HFFc6 (cell line): ENCODE measurements at places on chromosomes 3 and 15.
A peak's percentile ranks its signal among the peaks of the same experiment; 100 is the strongest.

DNA sequence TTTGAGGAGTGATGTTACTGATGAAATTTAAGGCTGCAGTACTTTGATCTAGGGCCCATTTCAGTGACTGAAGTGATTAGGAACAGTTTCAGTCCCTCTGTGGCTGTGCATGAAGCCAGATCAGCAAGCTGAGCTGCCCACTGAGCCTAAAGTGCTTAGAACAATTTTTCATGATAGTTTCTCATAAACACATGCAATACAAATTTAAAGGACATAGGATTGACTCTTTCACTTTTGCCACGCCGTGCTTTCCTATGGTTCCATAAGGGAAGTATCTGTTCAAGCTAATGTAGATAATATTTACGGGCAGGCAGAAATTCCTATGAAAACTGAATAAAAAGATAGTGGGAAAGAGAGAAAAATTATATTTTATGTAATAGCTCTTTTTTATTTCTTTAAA lies 10.6 kb downstream of the ANKUB1 start:
- no peak overlapping the region for H3K4me3 ChIP-seq
- H3K4me1 ChIP-seq: peaks cover 36% of the 10 kb centered on the region
- no peaks in the 10 kb centered on the region for H3K27me3 ChIP-seq
- DNase-seq: no peak
- no peak overlapping the region for H3K27ac ChIP-seq
- no peaks in the 10 kb centered on the region; the same call in 1 of the 2 replicates for H3K36me3 ChIP-seq

DNA sequence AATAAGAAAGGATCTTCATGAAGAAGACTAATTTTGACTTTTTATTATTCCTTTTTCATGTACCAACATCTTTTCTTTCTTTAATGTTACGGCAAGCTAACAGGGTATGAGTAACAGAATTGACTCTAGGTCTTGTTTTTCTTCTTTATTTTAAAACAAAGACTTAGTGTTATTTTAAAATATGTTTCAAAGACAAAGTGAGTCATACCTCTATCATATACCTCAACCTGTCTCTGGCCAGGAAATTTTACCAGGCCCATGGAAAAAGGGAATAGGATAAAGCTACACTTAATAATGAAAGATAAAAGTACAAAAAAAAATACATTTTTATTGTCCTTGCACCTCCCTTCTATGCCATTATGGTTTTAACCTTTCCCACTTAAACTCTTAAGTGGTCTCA lies 57.4 kb downstream of the ZNF148 start:
- no peak overlapping the region for H3K4me3 ChIP-seq
- peaks cover 38% of the 10 kb centered on the region for H3K4me1 ChIP-seq
- H3K27me3 ChIP-seq: no peaks in the 10 kb centered on the region; the same call in none of the 2 replicates
- no peak for DNase-seq

DNA sequence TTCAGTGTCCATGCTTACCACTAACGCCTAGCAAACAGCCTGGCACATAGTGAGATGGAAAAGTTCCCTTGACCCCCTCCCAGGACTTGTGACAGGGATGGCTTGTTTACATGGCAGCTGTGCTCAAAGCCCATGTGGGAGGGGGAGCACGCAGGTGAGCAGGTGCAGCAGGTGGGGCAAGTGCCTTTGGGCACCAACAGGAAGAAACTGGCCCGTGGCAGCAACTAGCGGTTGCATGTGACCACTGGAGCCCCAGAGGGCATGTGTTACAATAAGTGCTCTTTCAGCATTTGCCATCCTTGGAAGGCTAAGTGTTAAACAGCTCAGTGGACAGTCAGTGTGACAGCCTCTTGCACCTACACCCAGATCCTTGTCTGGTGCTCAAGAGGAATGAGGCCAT lies 734.6 kb downstream of the TUSC7 start:
- H3K4me3 ChIP-seq: no peak overlapping the region
- no peak overlapping the region for H3K27ac ChIP-seq
- H3K4me1 ChIP-seq: no peaks in the 10 kb centered on the region
- H3K36me3 ChIP-seq: no peaks in the 10 kb centered on the region
- no peak for DNase-seq

GRCh38 chr15:98881526-98882520 lies 125.8 kb downstream of the PGPEP1L start:
- H3K4me3 ChIP-seq: peak overlapping the region; percentile 29; the same call in 1 of the 2 replicates
- no peaks in the 10 kb centered on the region for H3K36me3 ChIP-seq
- peak; percentile 56 for DNase-seq
- peaks cover 84% of the 10 kb centered on the region for H3K4me1 ChIP-seq
- H3K27me3 ChIP-seq: no peaks in the 10 kb centered on the region
- H3K27ac ChIP-seq: peak overlapping the region; percentile 74; the same call in 1 of the 2 replicates

GRCh38 chr3:117651246-117651645 lies 941.7 kb downstream of the TUSC7 start:
- DNase-seq: no peak
- H3K27me3 ChIP-seq: no peaks in the 10 kb centered on the region; the same call in 1 of the 2 replicates
- H3K27ac ChIP-seq: no peak overlapping the region
- no peaks in the 10 kb centered on the region for H3K4me1 ChIP-seq

DNA sequence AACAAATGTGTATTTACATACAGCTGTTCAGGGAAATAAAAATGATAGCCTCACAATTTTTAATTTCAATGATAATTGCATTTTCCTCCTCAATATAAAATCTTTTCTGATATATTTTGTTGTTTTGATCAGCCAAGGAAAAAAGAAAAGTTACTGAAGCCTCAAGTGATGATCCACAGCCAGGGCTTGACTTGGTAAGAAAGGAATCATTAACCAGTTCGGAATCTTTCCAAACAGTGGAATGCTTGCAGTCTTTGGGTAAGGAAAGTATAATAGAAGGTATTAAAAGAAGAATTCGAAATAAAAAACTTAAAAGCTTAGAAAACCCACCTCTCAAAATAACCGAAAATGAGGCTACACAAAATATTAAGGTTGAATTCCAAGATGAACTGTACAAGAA lies 1.0 kb downstream of the TOPAZ1 start:
- no peak overlapping the region for H3K4me3 ChIP-seq
- no peak overlapping the region for H3K27ac ChIP-seq
- no peak for DNase-seq
- no peaks in the 10 kb centered on the region for H3K36me3 ChIP-seq
- peaks cover 18% of the 10 kb centered on the region for H3K27me3 ChIP-seq
- no peaks in the 10 kb centered on the region for H3K4me1 ChIP-seq

DNA sequence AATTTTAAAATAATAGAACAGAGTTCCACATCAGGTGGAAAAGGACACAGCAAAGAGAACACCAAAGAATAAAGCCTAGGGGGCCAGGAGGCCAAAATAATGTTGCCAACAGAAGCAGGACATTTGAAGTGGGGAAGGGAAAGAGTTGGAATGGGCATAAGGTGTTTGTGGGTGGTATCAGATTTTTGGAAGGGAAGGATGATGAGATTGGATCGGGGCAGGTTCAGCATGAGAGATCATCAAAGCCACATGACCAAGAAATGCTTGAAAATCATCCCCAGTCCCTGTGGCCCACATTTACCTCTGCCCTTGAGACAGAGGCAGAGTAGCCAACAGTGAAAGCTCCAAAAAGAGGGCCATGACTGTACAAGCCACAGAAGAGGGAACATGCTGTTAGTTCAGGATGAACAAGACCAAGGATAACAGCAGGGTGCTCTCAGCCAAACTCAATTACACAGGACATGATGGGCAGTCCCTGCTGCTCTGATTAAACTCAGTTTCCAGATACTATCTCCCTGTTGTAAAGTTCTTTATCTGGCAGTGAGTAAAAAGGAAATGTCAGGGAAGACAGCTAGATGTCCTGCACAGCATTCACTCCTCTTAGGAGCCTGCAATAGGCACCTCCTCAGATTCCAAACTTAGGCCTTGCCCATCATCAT lies 32.5 kb downstream of the RAB27A start:
- H3K4me1 ChIP-seq: peaks cover 35% of the 10 kb centered on the region
- H3K27ac ChIP-seq: no peak overlapping the region
- H3K36me3 ChIP-seq: peaks cover 7% of the 10 kb centered on the region
- no peak overlapping the region for H3K4me3 ChIP-seq
- no peaks in the 10 kb centered on the region for H3K27me3 ChIP-seq

- peak overlapping the region; percentile 55 for H3K4me3 ChIP-seq
- no peaks in the 10 kb centered on the region; the same call in 1 of the 2 replicates for H3K27me3 ChIP-seq
- H3K36me3 ChIP-seq: peaks cover 25% of the 10 kb centered on the region
Observed at GRCh38 chr15:70699890-70700289, 63.5 kb downstream of the UACA start.

DNA sequence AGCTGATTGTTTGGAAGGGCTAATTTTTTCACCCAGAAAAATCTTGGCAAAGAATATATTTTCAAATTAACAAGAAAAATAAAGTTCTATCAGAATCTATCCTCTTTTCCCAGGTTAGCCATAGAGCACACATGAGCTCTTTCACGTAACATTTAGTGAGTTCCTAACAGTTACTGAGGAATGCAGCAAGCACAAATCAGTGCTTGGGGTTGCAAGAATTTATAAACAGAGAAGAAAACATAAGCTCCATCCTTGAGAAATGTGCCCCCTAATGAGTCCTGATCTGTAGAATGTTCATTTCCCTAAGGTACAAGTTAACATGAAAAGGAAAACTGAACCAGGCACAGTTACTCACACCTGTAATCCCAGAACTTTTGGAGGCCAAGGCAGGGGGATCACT lies 13.9 kb downstream of the EOGT start:
- H3K27me3 ChIP-seq: no peaks in the 10 kb centered on the region
- H3K36me3 ChIP-seq: peaks cover 34% of the 10 kb centered on the region
- peaks cover 14% of the 10 kb centered on the region for H3K4me1 ChIP-seq

- H3K4me1 ChIP-seq: no peaks in the 10 kb centered on the region
- H3K36me3 ChIP-seq: no peaks in the 10 kb centered on the region
- DNase-seq: no peak
- H3K4me3 ChIP-seq: no peak overlapping the region
- peaks cover 26% of the 10 kb centered on the region for H3K27me3 ChIP-seq
- H3K27ac ChIP-seq: no peak overlapping the region
Observed at GRCh38 chr3:127438951-127439350, 151.1 kb upstream of the PRR20G start.

DNA sequence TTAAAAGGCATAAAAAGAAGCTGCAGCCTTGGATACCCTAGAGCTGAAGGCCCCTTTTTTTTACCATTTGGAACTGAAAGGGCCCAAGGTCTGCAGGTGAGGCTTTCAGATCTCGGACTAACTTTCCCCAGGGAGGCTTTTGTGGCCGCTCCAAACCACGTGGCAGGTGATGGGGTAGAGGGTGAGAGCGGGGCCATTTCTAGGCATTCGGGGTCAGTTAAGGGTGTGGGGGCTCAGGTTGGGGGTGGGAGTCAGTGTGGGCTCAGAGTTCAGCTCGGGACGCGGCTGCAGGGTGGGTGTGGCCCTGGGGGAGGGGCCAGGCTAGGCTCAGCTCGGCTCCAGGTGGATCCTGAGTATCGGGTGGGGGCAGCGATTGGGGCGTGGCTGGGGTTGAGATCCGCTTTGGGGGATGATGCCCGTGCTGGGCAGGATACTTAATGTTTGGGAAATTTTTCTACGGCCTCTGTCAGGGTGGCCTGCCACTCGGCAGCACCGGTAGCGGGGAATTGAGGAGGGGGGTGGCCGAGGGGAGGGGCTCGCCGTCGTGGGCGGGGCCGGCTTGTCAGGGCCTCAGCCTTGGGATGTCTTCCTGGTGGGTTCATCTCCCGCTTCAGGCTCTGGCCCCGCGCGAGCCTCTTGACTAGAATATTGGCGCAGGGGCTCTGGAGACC lies 2.5 kb downstream of the KLF13 start:
- peak overlapping the region; percentile 95 for H3K4me3 ChIP-seq
- peak overlapping the region; percentile 89 for H3K27ac ChIP-seq
- peaks cover 33% of the 10 kb centered on the region for H3K4me1 ChIP-seq
- no peaks in the 10 kb centered on the region for H3K36me3 ChIP-seq

- no peaks in the 10 kb centered on the region; the same call in 1 of the 2 replicates for H3K36me3 ChIP-seq
- no peak for DNase-seq
- H3K27me3 ChIP-seq: peaks cover 4% of the 10 kb centered on the region
- H3K27ac ChIP-seq: no peak overlapping the region
- H3K4me1 ChIP-seq: 0 out of 2 replicates have a peak, but pooled peaks cover 4% of the 10 kb centered on the region
Observed at GRCh38 chr15:57298843-57299550, 77.3 kb upstream of the CGNL1 start.

DNA sequence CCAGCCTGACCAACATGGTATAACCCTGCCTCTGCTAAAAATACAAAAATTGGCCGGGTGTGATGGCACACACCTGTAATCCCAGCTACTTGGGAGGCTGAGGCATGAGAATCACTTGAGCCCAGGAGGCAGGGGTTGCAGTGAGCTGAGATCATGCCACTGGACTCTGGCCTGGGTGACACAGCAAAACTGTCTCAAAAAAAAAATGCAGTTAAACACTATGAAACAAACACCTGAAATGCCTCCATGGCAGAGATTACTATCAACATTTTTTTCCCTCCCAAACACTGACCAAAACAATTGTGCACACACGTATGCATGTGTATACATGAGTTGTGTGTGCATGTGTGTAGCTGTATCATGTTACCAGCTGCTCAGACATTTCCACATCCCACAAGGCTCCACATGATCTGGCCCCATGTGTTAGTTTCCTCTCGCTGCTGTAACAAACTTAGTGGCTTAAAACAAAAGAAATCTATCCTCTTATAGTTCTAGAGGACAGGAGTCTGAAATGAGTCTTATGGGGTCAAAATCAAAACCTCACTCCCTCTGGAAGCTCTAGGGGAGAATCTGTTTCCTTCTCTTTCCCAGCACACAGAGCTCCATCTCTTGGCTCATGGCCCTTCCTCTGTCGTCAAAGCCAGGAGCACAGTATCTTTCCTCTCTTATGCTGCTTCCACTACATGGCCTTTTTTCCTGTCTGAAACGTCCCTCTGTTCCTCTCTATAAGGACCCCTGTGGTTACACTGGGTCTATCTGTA lies 34.5 kb downstream of the SLC41A3 start:
- H3K27ac ChIP-seq: no peak overlapping the region
- no peak overlapping the region for H3K4me3 ChIP-seq
- DNase-seq: no peak
- H3K4me1 ChIP-seq: peaks cover 9% of the 10 kb centered on the region

- peaks cover 72% of the 10 kb centered on the region for H3K4me1 ChIP-seq
- H3K36me3 ChIP-seq: peaks cover 16% of the 10 kb centered on the region
- no peaks in the 10 kb centered on the region for H3K27me3 ChIP-seq
- DNase-seq: no peak
Observed at GRCh38 chr15:56988219-56988618, 69.8 kb downstream of the TCF12 start.

GRCh38 chr3:133896002-133896761 lies 500 bp upstream of the RAB6B start:
- H3K36me3 ChIP-seq: no peaks in the 10 kb centered on the region
- no peaks in the 10 kb centered on the region; the same call in 1 of the 2 replicates for H3K4me1 ChIP-seq
- DNase-seq: no peak
- H3K4me3 ChIP-seq: peak overlapping the region; percentile 79
- no peak overlapping the region for H3K27ac ChIP-seq
- peaks cover 23% of the 10 kb centered on the region for H3K27me3 ChIP-seq

DNA sequence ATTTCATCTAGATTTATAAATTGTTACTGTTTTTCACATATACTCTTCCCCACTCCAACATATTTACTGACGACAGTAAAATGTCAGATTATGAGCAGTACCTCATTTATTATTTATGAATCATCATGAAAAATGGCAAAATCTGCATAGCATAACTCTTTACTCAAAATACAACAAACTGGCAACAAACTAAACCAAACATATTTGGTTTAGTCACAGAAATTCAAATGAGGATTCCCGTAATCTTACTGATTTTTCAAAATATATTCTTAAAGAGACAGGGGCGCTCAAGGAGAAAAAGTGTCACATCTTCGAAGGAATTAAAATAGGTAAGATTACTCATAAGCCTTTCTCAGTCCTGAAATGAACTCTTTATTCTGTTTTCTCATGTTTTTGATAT lies 3.0 kb upstream of the GPR87 start:
- peaks cover 6% of the 10 kb centered on the region for H3K36me3 ChIP-seq
- H3K4me1 ChIP-seq: peaks cover 48% of the 10 kb centered on the region
- H3K27ac ChIP-seq: no peak overlapping the region
- no peak overlapping the region for H3K4me3 ChIP-seq
- no peaks in the 10 kb centered on the region for H3K27me3 ChIP-seq
- DNase-seq: no peak
